ENCODE measurements at places on chromosomes 16 and 17. TPM values are rescaled to one million over a fixed set of nuclear protein-coding genes. Genes with fewer than 3 reads are reported as not detected.

SPPL2C gene
- not detected for total RNA-seq

TRAF7 gene
- total RNA-seq = 52.3 TPM

ACAP1 gene
- under 0.01 TPM for total RNA-seq

ST6GALNAC2 gene
- 60.2 TPM for total RNA-seq

HOXB4 gene
- not detected for total RNA-seq

HS3ST3B1 gene
- total RNA-seq = 0.33 TPM
